Right ventricle myocardium superior (tissue), 1 donor: ENCODE measurements at places on chromosomes 12 and 14. TPM values are rescaled to one million over a fixed set of nuclear protein-coding genes. Genes with fewer than 3 reads are reported as not detected.
A peak's percentile ranks its signal among the peaks of the same experiment; 100 is the strongest.

DNA sequence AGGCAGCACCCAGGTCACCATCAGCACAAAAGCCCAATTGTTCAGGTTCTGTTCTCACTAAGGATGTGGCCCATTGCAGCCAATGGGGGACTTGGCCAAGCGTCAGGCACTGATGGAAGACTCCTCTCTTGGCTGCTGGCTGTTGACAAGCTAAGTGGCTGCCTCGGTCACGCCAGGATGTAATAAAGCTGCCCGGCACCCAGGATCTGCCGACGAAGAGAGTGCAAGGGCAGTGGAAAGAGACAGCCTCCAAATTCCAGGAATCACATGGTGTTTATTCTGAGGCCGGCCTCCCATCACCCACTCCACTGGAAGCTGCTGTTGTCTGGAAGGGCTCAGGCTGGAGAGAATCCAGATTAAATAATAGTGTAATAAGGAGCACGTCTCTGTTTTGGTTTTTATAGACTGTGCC lies 451.8 kb upstream of the TBX3 start:
- DNase-seq, result peak; percentile 86

DNA sequence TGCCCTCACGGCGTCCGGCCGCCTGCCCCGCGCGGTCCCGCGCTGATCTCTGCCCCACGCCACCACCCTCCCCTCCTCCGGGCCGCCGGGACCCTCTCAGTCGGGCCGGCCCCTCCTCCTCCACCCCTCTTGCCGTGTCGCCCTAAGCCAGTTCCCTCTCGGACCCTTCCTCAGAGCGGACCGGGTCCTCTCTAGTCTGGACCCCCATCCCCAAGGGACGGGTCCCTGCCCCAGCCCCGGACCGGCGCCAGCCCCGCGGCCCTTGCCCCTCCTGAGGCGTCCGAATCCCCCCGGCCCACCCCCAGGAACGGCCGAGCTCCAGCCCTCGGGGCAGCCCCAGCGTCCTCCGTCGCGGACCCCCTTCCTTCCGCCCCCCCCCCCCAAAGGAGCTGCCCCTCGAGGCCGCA lies 485 bp downstream of the PPP4R4 start:
- DNase-seq, result no peak

- DNase-seq, result no peak
These were observed 153.5 kb upstream of the MAX start for GRCh38 chr14:65255583-65256461.

The NCKAP5L gene
- 29.0 TPM for total RNA-seq

GRCh38 chr12:47078733-47079467 lies 521 bp upstream of the PCED1B start:
- peak; percentile 47 for DNase-seq

- DNase-seq, result no peak
These were observed 125.7 kb downstream of the PHLDA1 start for GRCh38 chr12:75905922-75906321.

DNA sequence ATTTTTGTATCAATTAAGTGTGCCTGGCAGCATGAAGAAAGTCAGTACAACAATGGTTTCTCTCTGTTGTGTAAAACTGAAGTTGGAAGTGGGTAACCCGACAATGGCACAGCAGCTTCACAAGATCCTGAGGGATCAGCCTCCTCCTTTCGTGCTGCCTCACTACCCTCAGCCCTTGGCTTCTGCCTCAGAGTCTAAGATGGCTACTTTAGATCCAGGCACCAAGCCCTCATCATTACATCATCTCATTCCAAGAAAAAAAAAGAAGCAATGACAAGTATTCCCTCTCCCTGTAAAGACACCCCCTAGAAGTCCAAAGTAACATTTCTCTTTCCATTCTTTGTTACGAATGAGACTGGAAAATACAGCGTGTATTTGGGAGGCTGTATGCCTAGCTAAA lies 92.6 kb downstream of the DNAI7 start:
- DNase-seq, result no peak

DNA sequence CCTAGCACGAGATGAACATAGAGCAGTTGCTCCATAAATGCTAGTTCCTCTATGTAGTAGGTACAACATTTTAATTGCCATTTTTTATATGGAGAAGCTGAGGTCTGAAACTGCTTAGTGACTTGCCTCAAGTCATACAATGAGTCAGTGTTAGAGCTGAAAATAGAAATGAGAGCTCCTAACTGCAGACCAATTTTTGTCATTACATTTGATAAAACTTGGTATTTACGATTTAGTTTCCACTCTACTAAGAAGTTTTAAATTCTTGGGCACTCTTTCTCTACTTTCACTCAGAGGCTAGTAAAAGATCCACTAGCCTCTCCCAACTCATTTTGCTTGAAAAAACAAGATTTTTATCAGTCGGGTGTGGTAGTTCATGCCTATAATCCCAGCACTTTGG lies 8.1 kb upstream of the TMED10 start:
- no peak for DNase-seq

DNA sequence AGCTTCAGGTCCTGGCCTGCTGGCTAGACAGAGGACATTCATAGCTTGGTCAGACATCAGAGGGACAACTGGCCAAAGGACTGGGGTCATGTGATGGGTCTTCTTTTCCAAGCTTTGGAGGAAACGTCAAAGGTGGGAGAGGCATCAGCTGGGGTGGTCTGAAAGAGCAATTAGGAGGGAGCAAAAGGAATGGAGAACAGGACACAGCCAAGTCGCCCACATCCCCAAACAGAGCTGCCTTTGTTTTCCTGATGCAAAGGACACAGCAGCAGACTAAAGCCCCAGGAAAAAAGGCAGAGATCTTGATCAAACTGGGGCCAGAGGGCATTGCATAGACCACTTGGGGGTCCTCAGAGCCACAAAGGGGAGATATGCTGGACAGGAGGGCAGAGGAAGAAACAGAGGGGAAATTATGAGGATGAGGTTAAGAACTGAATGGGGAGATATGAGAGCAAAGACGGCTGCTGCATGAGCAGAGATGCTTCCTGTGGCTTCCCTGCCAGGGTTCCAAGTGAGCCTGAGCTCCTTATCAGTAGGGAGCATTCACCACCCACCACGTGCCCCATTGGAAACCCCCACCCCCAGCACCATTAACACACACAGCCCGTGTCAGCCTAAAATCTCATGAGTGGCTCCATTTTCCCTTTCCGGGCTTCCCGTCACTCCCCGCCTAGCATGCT lies 62.4 kb downstream of the ANO2 start:
- DNase-seq, result no peak

DNA sequence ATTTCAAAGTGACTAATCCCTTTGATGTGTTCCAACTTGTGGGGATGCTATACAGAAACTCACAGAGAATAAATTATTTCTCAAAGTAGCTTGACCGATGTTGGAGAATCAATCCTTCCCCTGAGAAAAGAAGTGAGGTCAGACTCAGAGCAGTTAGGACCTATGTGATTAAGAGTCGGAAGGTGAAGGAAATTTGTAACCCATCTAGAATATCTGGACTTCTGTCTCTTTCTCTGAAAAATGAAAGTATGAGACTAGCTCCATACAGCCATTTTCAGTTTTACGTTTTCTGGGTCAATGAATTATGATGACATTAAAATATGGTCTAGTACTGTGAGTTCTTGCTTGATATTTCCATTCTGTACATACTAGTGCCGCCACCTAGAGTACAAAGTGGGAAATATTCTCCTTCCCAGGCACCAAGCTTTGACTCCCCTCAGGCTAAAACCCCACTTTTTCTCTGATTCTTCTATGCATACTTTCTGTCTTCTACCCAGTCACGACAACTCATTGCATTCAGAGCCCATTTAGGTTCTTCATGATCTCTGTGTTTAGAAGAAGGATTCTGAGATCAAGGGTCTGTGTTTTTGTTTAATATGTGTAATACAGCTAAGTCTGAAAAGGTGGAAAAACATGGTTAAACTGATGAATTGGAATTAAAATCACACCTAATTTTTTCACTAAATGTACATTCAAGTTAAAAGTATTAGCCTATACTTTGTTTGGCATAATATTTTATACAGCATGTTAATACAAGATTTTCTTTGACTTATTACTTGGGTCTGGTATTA lies 6.9 kb upstream of the NTS start:
- DNase-seq, result no peak

GRCh38 chr12:28498850-28499249 lies 308.6 kb downstream of the CCDC91 start:
- DNase-seq, result no peak

- DNase-seq, result no peak
These were observed 265.3 kb downstream of the PDZRN4 start for GRCh38 chr12:41453409-41453808.

GRCh38 chr14:37263656-37264236 lies 66.0 kb downstream of the MIPOL1 start:
- DNase-seq, result no peak

- DNase-seq, result peak; percentile 54
These were observed 77.3 kb upstream of the GRIN2B start for GRCh38 chr12:14058717-14059116.

- DNase-seq, result no peak
These were observed 239.7 kb downstream of the TRHDE start for GRCh38 chr12:72511906-72512305.

DNA sequence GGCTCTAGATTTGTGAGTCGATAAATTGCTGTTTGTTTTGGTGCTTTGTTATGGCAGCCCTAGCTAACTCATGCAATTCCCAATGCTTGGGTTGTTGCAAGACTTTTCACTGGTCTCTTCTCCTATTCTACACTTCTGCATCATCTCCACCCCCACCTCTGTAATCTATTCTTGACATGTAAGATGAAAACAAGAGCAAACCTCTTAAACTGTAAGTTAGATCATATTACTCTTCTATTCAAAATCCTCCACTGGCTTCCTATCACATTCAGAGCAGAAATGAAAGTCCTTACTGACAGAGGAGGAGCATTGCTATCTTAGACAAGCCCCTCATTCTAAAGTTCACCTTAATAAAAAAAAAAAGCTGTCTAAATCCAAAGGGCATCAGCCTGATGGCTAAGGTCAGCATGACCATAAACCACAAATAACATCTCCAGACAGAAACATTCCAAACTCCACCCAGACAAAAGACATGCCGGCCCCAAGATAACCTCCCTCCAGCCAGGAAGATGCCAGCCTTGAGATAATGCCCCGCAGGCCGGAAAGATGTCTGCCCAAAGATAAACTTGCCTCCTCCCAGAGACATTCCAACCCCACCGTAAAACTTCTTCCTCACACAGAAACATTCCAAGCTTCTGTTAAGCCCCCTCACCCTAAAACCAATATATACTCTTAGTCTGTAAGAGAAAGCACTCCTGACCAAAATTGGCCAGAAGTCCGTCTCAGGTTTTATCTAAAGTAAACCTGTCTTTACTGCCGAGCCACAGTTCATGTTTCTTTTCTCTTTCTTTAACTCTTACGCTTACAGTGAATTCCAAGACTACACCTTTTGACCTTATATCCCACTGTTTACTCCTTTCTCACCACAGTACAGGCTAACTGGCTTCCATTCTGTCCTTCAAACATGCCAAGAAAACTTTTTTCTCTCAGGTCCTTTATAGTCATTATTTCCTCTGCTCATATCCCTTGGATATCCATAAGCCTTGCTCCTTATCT lies 308.9 kb downstream of the KCNH5 start:
- DNase-seq, result no peak

The SMAGP gene
- total RNA-seq, result 2.8 TPM

The LGR5 gene
- not detected for total RNA-seq

DNA sequence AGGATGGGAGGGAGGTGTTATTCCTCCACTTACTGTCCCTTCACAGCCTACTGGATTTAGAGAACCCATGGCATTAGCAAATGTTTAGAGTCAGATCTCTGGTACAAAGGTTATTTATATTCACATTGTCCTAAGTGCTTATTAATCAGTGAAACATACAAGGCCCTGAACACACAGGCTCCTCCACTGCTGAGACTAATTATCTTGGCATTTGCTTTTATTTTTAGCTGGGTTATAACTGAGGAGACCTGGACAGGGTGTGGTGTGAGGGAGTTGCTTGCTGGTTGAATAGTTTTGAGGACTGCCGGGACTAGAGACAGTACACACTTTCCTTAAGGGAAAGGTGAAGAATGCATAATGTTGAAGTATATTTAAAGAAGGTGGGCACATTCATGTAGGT lies 77.5 kb downstream of the FIGNL2 start:
- DNase-seq, result no peak

The MYH6 gene
- 4,934 TPM for total RNA-seq

The RNASE3 gene
- not detected for total RNA-seq

The SPTLC2 gene
- 10.2 TPM for total RNA-seq

DNA sequence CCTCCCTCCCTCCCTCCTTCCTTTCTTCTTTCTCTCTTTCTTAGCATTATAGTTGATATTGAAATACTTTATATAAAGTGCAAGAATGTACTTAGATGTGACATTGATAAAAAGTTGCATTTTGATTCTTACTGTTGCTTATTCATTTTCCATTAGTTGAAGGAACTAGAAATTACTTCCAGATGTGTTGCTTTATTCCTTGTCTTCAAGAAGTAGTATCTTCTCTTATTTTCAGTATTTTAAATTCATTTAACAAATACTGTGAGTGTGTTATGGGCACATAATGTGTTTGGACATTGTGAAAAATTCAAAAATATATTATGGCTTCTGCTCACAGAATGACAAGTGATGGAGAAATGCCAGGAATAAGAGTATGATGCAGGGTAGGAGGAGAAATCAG lies 45.6 kb downstream of the TRMT5 start:
- no peak for DNase-seq

- no peak for DNase-seq
These were observed 39.5 kb downstream of the STXBP6 start for GRCh38 chr14:25010471-25010870.

- no peak for DNase-seq
These were observed 32.5 kb upstream of the PARP11 start for GRCh38 chr12:3905664-3906063.

The FCF1 gene
- 35.8 TPM for total RNA-seq

The OR6C2 gene
- not detected for total RNA-seq

- no peak for DNase-seq
These were observed 124.7 kb downstream of the PAPOLA start for GRCh38 chr14:96626916-96627315.

DNA sequence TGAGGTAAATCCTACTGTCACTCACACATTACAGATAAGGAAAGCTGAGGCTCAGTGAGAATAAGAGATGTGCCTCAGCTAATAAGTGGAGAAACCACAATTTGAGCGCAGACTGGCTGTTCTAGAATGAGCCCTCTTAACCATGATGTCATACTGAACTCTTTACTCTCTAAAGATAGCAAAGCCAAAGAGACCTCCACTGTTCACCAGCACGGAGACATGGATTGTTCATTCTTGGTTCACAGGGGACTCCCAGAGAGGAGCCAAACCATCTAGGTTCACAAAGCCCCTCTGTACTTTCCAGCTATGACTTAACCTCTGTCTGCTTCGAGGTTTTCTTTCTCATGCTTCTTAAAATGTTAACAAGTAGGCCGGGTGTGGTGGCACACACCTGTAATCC lies 32.7 kb upstream of the YARS2 start:
- DNase-seq, result no peak

GRCh38 chr14:73695997-73696396 lies 18.2 kb downstream of the PNMA1 start:
- no peak for DNase-seq

- no peak for DNase-seq
These were observed 24.8 kb downstream of the ATF7 start for GRCh38 chr12:53601296-53601847.
